Fibroblast of upper back skin (primary cell): ENCODE measurements at places on chromosomes 1 and 21.

DNA sequence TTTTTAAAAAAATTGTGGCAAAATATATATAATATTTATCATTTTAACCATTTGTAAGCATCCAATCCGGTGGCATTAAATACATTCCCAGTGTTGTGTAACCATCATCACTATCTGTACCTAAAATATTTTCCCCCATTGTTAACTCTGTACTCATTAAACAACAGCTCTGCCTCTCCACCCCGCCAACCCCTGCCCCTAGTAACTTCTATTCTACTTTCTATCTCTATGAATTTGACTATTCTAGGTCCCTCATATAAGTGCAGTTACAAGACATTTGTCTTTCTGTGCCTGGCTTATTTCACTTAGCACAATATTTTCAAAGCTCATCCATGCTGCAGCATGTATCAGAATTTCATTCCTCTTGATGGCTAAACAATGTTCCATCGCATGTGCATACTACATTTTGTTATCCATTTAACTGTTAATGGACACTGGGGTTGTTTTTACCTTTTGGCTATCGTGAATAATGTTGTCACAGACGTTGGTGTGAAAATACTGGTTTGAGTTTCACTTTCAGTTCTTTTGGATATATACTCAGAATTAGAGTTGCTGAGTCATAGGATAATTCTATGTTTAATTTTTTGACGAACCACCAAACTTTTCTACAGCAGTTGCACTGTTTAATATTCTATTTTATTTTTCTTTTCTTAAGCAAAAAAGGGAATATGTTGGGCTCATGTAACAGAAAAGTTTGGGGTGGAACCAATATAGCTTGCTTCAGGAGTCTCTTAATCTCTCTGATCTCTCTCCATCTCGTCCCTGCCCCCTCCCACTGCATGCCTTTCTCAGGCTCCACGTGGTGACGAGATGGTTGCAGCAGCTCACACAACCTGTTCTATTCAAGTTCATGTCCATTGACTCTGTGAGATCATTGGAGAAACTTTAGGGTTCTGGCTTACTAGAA is 25.2 kb upstream of the RCAN1 start:
- DNase-seq, result no peak

- DNase-seq, result no peak
These were observed 23.1 kb upstream of the DNASE2B start for GRCh38 chr1:84374991-84375696.

- DNase-seq, result no peak
These were observed 79.2 kb downstream of the ZNF326 start for GRCh38 chr1:90074137-90074536.

- DNase-seq, result no peak
These were observed 75.5 kb upstream of the GPR88 start for GRCh38 chr1:100462326-100463025.

DNA sequence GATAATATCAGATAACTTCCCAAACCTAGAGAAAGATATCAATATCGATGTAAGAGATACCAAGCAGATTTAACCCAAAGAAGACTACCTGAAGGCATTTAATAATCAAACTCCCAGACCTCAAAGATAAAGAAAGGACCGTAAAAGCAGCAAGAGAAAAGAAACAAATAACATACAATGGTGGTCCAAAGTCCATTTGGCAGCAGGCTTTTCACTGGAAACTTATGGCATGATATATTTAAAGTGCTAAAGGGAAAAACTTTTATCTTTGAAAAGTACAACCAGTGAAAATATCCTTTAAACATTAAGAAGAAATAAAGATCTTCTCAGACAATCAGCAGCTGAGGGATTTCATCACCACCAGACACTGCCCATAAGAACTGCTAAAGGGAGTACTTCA is 812.7 kb upstream of the ADAMTS5 start:
- no peak for DNase-seq

- no peak for DNase-seq
These were observed 96.2 kb downstream of the ZMYM4 start for GRCh38 chr1:35364741-35365140.

DNA sequence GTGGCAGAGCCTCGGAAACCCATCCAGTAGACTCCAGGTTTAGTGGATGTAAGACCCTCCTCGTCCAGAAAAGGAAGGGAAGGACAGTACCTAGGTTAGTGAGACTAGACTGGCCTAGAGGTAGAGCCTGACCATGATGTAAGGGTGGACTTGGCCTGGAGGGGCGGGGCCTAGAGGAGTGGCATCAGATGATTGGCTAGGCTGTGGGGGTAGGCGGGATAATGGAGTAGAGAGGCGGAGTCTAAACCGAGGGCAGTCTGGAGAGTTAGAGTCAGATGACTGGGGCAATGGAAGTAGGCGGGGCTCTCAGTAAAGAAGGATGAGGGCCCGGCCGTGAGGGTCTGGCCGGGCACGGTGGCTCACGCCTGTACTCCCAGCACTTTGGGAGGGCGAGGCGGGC is 70.1 kb downstream of the EPHB2 start:
- no peak for DNase-seq

DNA sequence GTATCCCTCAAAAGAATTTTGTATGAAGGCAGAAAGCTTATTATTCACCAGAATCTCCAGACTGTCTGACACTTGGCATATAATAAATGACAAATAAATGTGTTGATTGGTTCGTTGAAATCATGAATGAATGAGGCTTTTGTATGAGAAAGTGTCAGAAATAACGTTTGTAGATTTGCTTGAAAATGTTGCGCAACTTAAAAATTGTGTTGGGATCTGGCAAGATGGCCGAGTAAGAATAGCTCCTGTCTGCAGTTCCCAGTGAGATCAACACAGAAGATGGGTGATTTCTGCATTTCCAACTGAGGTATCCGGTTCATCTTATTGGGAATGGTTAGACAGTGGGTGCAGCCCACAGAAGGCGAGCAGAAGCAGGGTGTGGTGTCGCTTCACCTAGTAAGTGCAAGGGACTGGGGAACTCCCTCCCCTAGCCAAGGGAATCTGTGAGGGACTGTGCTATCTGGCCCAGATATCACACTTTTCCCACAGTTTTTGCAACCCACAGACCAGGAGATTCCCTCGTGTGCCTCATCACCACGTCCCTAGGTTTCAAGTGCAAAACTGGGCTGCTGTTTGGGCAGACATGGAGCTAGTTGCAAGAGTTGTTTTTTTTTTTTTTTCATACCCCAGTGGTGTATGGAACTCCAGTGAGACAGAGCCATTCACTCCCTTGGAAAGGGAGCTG is 759.0 kb downstream of the LTN1 start:
- DNase-seq, result no peak

- no peak for DNase-seq
These were observed 350.8 kb downstream of the PTPRU start for GRCh38 chr1:29586991-29587745.

GRCh38 chr1:182186757-182187146 is 125.2 kb upstream of the ZNF648 start:
- no peak for DNase-seq
